ENCODE measurements at places on chromosomes 6 and 20. TPM values are rescaled to one million over a fixed set of nuclear protein-coding genes. Genes with fewer than 3 reads are reported as not detected.

Gene RNF182
- total RNA-seq: 11.0 TPM

Gene HRH3
- not detected for total RNA-seq

Gene VSTM2L
- total RNA-seq: 14.7 TPM

Gene TRIM40
- not detected for total RNA-seq

Gene ATP6V1G2
- total RNA-seq: 8.8 TPM

Gene MYB
- 0.86 TPM for total RNA-seq

Gene LINC00237
- not detected for total RNA-seq

DNA sequence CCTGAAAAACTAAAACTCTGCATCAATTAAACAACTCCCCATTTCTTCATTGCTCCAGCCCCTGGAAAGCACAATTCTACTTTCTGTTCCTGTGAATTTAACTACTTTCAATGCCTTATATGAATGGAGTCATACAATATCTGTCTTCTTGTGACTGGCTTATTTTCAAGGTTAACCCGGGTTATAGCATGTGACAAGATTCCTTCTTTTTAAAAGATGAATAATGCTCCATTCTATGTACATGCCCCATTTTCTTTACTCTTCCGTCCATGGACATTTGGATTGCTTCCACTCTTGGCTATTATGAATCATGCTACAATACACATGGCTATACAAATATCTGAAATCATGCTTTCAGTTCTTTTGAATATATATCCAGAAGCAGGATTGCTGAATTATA is 334.9 kb upstream of the ID4 start:
- no peak overlapping the region for H3K4me3 ChIP-seq
- H3K27me3 ChIP-seq: no peaks in the 10 kb centered on the region
- no peak overlapping the region for H3K27ac ChIP-seq
- H3K36me3 ChIP-seq: no peaks in the 10 kb centered on the region
- no peak for DNase-seq
- no peaks in the 10 kb centered on the region for H3K4me1 ChIP-seq

DNA sequence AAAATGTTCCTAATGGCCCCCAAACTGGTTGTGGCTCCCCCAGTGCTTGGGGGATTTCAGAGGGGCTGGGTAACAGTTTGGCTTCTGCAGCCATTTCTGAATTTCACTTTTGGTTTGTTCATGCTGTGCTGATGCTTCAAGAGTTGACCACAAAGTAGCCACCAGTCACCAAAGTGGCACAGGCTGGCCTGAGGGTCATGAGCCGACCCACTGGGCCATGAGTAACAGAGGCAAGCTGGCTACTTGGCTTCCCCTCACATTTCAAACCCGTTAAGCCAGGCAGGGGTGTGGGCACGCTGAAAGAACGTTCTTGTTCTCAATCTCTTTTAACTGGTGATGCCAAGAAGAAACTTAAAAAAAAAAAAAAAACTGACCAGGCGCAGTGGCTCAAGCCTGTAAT is 15.1 kb upstream of the NXT1 start:
- DNase-seq: no peak
- H3K36me3 ChIP-seq: no peaks in the 10 kb centered on the region
- no peak overlapping the region for H3K4me3 ChIP-seq
- H3K27ac ChIP-seq: no peak overlapping the region

- H3K27me3 ChIP-seq: peaks cover 5% of the 10 kb centered on the region
- no peaks in the 10 kb centered on the region for H3K4me1 ChIP-seq
- H3K4me3 ChIP-seq: no peak overlapping the region
Observed at GRCh38 chr20:39133201-39133600, 171.1 kb downstream of the DHX35 start.

DNA sequence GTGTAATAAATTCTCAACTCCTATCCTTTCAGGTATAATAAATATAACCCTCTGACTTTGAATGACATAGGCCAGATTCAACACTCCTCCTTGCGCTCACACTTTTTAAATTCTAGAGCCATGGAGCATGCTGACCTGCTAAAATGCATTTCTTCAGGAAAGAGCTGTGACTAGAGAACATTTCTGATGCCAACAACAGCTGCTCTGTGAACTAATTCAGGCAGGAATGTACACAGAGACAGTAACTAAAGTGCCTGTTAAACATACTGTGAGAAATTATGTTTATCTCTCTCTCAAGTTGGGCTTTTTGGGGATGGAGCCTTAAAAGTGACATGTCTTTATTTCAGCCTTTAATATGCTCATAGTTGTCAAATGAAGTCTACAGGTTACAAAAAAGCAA is 8.3 kb downstream of the NHSL1 start:
- H3K36me3 ChIP-seq: peaks cover 2% of the 10 kb centered on the region
- H3K4me1 ChIP-seq: peaks cover 47% of the 10 kb centered on the region

DNA sequence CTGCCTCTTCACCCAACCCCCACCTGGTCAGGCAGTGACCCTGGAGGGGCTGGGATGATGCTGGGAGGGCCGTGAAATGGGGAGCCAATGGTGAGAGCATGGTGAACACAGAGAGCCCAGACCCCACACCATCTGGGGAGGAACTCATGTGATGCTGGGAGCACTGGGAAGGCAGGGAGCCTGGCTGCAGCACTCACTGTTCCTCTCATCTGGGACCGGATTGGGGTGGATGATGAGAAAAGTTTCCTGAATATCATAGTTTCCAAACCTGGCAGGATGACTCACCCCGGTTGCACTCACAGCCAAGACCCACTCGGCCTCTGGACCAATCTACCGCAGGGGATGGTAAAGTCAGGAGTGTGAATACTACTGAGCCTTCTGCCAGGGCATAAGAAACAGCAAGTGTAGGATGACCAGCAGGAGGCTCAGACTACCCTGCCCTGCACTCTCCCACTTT is 21.8 kb downstream of the ULBP1 start:
- H3K4me3 ChIP-seq: no peak overlapping the region
- peaks cover 7% of the 10 kb centered on the region for H3K36me3 ChIP-seq
- no peak for DNase-seq

GRCh38 chr20:18272451-18272850 is 15.9 kb upstream of the ZNF133 start:
- H3K4me3 ChIP-seq: no peak overlapping the region
- no peaks in the 10 kb centered on the region for H3K36me3 ChIP-seq
- DNase-seq: no peak
- peaks cover 12% of the 10 kb centered on the region for H3K4me1 ChIP-seq

- H3K36me3 ChIP-seq: no peaks in the 10 kb centered on the region
- no peak overlapping the region for H3K27ac ChIP-seq
- H3K4me1 ChIP-seq: no peaks in the 10 kb centered on the region
- H3K4me3 ChIP-seq: no peak overlapping the region
- H3K27me3 ChIP-seq: peaks cover 12% of the 10 kb centered on the region
- no peak for DNase-seq
Observed at GRCh38 chr20:53294804-53295203, 298.8 kb downstream of the ZNF217 start.

DNA sequence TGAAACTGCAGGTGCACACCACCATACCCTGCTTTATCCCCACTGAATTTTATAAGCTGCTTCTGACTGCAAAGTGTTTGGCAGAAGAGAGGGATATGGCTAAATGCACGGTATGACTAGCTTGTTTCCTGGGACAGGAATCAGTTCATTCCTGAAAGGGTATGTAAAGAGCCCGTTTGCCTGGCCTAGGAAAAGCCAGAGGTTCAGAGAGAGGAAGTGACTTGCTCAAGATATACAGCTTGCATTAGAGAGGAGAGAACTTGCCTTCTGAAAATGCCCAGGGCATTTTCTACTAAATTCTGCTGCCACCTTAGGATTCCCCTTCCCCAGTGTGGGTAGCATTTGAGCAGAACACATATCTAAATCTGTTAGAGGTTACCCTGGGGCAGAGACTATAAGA is 683 bp upstream of the GCNT2 start:
- DNase-seq: no peak
- peaks cover 21% of the 10 kb centered on the region for H3K4me1 ChIP-seq
- H3K4me3 ChIP-seq: no peak overlapping the region
- peak overlapping the region; percentile 80 for H3K27ac ChIP-seq
- H3K36me3 ChIP-seq: no peaks in the 10 kb centered on the region

- H3K36me3 ChIP-seq: no peaks in the 10 kb centered on the region
- peaks cover 3% of the 10 kb centered on the region for H3K27me3 ChIP-seq
- no peak overlapping the region for H3K27ac ChIP-seq
- no peak overlapping the region for H3K4me3 ChIP-seq
- peaks cover 2% of the 10 kb centered on the region for H3K4me1 ChIP-seq
Observed at GRCh38 chr20:2246069-2246491, 49.7 kb upstream of the TGM3 start.

- no peak overlapping the region for H3K27ac ChIP-seq
- H3K27me3 ChIP-seq: no peaks in the 10 kb centered on the region
- H3K4me1 ChIP-seq: peaks cover 2% of the 10 kb centered on the region
- no peak overlapping the region for H3K4me3 ChIP-seq
Observed at GRCh38 chr6:22392711-22393110, 95.9 kb upstream of the PRL start.

DNA sequence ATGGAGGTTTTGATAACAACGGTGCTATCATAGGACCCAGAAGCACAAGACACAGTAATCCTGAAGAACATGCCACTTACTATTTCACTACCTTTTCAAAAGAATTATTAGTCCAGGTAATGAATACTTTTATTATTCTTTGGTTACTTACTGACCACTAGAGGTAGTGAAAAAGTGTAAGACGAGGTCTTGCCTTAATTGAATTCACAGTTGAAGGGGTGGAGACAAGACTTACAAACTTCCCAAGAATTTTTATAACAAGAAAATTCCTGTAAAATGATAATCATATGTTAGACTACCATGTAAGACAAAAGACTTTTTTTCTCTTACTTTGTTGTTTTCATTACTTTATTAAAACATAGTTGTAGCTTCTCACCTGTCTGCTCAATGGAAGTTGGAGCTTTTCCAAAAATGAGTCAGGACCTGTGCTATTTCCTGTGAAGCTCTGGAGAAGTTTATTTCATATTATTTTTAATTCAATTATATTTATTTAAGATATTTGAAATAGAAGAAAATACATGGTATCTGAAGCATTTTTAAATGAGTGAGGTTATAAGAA is 52.4 kb downstream of the DOP1A start:
- H3K4me1 ChIP-seq: peaks cover 5% of the 10 kb centered on the region
- DNase-seq: no peak
- no peak overlapping the region for H3K4me3 ChIP-seq
- H3K36me3 ChIP-seq: peaks cover 35% of the 10 kb centered on the region
- H3K27me3 ChIP-seq: no peaks in the 10 kb centered on the region

- no peak for DNase-seq
- no peak overlapping the region for H3K4me3 ChIP-seq
- no peaks in the 10 kb centered on the region for H3K36me3 ChIP-seq
- H3K27ac ChIP-seq: no peak overlapping the region
- peaks cover 15% of the 10 kb centered on the region for H3K27me3 ChIP-seq
- H3K4me1 ChIP-seq: peaks cover 3% of the 10 kb centered on the region
Observed at GRCh38 chr6:14266266-14266665, 148.7 kb downstream of the CD83 start.

DNA sequence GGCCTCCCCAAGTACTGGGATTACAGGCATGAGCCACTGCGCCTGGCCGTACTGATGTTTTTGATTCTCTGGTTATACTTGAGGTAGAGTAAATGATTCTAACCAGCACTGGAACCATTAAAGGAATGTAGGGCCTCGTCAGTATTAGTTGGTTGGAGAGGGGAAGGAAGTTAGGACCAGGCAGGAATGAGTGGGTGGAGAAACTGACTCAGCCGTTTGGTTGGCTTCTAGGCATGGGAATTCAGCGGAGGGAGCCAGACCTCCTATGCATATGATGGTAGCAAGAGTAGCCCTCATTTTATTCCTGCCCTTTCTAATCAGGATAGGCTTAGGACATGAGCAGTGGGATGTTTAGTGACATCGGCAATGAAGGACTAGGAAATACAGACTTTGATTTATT is 19.0 kb upstream of the SERINC3 start:
- no peaks in the 10 kb centered on the region for H3K27me3 ChIP-seq
- no peak overlapping the region for H3K4me3 ChIP-seq
- H3K36me3 ChIP-seq: no peaks in the 10 kb centered on the region
- no peak for DNase-seq
- H3K27ac ChIP-seq: no peak overlapping the region
- peaks cover 6% of the 10 kb centered on the region for H3K4me1 ChIP-seq

GRCh38 chr6:27321901-27322300 is 9.8 kb upstream of the POM121L2 start:
- H3K27me3 ChIP-seq: peaks cover 28% of the 10 kb centered on the region
- no peak overlapping the region for H3K4me3 ChIP-seq
- no peak for DNase-seq

GRCh38 chr6:50961611-50962010 is 142.9 kb downstream of the TFAP2B start:
- DNase-seq: no peak
- H3K36me3 ChIP-seq: no peaks in the 10 kb centered on the region
- no peak overlapping the region for H3K27ac ChIP-seq
- H3K4me1 ChIP-seq: no peaks in the 10 kb centered on the region
- no peaks in the 10 kb centered on the region for H3K27me3 ChIP-seq

GRCh38 chr6:157787080-157787479 is 36.0 kb upstream of the SNX9 start:
- H3K4me3 ChIP-seq: no peak overlapping the region
- no peaks in the 10 kb centered on the region for H3K27me3 ChIP-seq
- H3K4me1 ChIP-seq: no peaks in the 10 kb centered on the region
- H3K36me3 ChIP-seq: peaks cover 1% of the 10 kb centered on the region
- DNase-seq: no peak

GRCh38 chr6:90654166-90654565 is 67.3 kb upstream of the MAP3K7 start:
- H3K27me3 ChIP-seq: peaks cover 11% of the 10 kb centered on the region
- no peak overlapping the region for H3K27ac ChIP-seq
- DNase-seq: no peak
- no peaks in the 10 kb centered on the region for H3K36me3 ChIP-seq

GRCh38 chr20:46851746-46852145 is 42.9 kb upstream of the EYA2 start:
- H3K4me1 ChIP-seq: no peaks in the 10 kb centered on the region
- no peak for DNase-seq
- H3K27me3 ChIP-seq: peaks cover 35% of the 10 kb centered on the region
- H3K27ac ChIP-seq: no peak overlapping the region
- no peaks in the 10 kb centered on the region for H3K36me3 ChIP-seq

- peaks cover 2% of the 10 kb centered on the region for H3K4me1 ChIP-seq
- no peak for DNase-seq
- H3K4me3 ChIP-seq: no peak overlapping the region
- no peak overlapping the region for H3K27ac ChIP-seq
Observed at GRCh38 chr20:3093861-3094361, 9.4 kb upstream of the AVP start.

DNA sequence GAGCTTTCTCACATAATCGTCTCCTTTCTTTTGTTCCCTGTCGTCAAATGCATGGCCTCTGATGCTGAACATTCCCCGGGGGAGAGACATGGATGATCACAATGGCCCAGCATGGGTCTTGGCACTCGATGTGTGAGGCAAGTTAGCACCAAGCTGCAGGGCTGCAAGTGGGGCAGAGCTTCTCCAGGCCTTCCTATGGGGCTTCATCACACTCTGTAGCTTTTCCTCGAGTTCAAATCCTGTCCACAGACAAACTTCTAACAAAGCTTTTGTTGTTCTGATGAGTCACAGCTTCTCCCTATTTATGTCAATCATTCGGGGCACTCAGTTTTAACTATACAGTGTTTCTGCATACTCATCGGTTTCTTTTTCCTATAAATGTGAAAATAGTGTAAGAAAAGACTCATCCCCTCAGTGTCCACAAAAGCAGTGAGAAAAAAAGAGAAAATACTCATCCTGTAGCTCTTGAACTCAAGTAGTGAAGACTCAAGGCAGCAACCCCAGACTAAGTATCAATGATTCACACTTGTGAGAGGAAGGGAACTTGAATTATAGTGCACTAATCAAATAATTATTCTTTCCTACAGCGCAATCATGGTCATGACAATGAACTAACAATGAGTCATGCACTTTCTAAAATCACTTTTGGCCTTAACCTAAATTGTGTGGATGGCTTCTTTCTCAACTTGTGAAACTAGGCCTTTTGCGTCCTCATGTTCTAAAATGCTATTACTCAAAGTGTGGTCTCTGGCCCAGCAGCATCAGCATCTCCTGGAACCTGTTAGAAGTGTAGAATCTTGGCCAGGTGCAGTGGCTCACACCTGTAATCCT is 68.4 kb upstream of the NOX3 start:
- H3K36me3 ChIP-seq: no peaks in the 10 kb centered on the region
- peaks cover 14% of the 10 kb centered on the region for H3K4me1 ChIP-seq
- no peak for DNase-seq
- H3K4me3 ChIP-seq: no peak overlapping the region
- peak overlapping the region; percentile 39 for H3K27ac ChIP-seq
